ENCODE measurements at places on chromosomes 13 and 19.

DNA sequence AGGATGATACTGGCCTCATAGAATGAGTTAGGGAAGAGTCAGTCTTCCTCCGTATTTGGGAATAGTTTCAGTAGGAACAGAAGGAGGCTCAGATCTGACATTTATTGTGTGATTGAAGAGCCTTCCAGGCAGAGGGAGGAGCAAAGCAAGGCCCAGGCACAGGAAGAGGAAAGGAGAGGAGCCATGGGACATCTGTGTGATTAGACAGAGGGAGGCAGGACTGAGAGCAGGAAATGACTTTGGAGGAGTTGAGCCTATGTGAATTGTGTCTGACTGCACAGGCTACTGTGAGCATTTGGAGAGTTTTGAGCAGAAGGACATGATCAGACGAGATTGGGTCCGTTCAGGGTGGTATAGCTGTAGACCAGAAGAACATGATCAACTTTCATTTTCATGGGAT is 8.5 kb downstream of the SIGLEC7 start:
- DNase-seq: no peak

DNA sequence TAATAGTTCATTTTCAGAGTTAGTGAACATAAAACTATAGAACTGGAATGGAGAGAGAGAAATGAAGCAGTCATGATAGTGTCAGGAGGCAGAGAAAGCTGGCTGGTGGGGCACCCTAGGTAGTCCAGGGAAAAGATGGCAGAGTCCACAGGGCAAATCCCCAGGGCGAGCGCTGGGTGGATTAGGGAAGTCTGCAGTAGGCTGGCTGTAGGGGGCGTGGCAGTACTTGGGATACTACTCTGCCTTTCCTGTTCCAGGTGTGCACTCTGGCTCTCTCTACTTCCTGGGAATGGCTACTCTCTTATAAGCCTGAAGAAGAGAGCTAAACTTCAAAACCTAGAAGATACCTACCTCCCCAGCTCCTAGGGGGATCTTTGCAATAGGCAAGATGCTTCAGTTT is 232.9 kb upstream of the SLC10A2 start:
- no peak for DNase-seq

DNA sequence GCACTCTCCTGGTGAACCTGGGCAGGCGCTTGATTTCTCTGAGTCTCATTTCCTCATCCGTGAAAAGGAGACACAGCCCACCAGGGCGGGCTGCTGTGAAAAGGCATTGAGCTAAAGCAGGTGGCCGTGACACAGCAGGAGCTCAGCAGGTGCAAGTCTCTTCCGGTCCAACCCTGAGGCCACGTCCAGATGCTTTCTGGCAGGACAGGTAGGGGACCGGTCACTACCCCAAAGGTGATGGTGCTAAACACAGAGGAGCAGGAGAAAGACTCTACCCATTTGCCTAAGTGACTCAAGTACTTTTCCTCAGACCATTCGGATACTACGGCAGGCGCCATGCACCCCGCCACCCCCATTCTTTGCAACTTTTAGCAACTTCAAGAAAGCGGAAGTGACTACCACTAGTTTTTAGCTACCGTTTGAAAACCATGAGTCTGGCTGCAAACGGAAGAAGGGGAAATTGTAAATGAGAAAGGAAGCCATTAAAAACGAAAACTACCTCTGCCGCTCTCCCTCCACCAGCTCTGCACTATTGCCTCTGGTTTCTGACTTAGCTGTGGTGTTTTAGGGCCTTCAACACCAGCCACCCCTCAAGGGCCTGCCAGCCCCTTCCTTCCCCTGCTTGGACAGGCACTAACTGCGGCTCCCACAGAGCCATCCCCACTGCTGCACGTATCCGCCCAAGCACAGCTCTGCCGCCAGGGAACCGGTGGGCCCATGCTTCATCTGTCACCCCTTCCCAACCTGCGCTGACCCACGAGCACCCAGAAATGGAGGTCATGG is 4.8 kb downstream of the PPP6R1 start:
- peak; percentile 45 for DNase-seq

DNA sequence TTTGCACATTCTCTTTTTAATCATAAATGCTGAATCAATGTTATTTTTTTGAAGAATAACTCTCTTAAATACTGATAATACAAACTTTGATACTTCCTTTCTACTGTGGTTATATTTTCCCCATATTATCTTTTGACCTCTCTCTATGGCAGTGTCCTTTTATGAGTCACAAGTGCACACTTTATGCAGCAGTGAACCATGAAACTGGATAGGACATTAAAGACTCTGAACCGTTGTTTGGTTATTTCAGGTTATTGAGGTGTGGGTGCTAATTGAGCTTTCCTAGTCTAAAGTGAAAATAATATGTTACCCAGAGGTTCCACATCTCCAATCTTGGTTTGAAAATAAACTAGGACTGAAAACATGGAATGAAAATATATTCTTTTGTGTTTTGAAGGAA is 71.4 kb downstream of the DGKH start:
- DNase-seq: no peak

DNA sequence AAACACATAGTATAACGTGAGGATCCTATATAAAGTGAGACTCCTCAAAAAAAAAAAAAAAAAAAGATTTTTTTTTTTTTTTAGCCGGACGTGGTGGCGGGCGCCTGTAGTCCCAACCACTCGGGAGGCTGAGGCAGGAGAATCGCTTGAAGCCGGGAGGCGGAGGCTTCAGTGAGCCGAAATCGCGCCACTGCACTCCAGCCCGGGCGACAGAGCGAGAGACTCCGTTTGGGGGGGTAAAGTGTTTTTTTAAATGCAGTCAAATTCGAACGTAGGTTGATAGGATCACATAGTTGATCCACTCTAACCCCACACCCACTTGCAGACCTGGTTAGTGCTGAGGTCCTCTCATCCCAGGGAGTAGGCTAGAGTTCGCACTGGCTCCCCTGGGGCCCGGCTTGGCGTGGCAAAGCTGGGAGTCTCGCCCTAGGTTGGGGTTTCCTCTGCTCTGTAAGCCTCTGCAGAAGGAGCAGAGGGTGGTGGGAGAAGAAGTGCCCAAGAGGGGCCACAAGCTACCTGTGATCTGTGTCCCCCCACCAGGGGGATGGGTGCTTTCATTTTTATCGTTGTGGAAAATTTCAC is 6.5 kb downstream of the RNF225 start:
- peak; percentile 24 for DNase-seq

DNA sequence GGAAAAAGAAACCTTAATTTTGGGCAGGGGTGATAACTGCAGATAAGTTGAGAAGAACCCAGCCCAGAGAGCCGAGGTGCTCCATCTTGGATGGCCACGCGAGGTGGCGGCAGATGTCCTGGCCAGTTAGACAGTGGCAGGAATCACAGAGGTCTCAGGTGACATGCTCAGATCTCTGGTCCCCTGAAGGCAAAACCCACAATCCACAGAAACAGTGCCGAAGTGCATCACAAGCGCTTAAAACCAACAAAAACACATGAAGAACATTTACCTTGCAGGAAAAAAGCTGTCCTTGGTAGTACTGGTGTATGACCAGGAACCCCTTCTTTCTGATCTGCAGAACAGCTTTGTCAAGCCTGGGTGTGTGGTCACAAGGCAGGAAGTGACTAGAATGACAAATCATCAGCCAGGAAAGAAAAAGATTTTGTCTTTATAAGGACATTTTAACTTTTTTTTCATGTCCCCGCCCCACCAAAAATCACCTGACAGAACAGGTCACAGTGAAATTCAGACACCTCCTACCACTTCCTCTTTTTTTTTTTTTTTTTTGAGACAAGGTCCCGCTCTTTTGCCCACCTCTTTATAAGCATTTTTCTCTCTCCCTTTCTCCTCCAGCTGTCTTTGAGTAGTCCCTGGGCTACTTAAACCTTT is at the start of gene LCP1:
LCP1 (minus strand) TSS at position 338 of the 651 bp plus-strand sequence. CDS start 22,515 bp downstream, outside the sequence.
- peak; percentile 75 for DNase-seq

DNA sequence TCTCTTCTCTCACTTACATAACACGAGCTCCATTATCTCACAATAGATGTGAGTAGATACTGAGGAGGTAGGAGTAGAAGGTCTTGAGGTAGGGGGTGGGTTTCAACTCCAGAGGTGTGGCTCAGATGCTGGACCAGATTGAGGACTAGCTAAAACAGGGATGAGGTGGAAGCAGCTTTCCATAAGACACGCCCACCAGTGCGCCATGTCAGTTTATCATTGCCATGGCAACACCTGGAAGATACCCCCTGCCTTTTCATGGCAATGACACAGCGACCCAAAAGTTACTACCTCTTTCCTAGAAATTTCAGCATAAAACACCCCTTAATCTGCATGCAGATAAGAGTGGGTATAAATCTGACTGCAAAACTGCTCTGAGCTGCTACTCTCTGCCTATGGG is 44.1 kb downstream of the KCTD15 start:
- DNase-seq: no peak

GRCh38 chr13:36302289-36302688 is 4.7 kb upstream of the CCDC169 start:
- DNase-seq: no peak

GRCh38 chr19:47608969-47609905 is at the start of gene BICRA:
TSS of gene BICRA (plus strand) at chr19:47609134. CDS start at chr19:47673575, 64,441 bp downstream.
- DNase-seq: peak; percentile 87

- DNase-seq: no peak
Measured at GRCh38 chr13:20239748-20240147, 7.6 kb upstream of the GJB6 start.

DNA sequence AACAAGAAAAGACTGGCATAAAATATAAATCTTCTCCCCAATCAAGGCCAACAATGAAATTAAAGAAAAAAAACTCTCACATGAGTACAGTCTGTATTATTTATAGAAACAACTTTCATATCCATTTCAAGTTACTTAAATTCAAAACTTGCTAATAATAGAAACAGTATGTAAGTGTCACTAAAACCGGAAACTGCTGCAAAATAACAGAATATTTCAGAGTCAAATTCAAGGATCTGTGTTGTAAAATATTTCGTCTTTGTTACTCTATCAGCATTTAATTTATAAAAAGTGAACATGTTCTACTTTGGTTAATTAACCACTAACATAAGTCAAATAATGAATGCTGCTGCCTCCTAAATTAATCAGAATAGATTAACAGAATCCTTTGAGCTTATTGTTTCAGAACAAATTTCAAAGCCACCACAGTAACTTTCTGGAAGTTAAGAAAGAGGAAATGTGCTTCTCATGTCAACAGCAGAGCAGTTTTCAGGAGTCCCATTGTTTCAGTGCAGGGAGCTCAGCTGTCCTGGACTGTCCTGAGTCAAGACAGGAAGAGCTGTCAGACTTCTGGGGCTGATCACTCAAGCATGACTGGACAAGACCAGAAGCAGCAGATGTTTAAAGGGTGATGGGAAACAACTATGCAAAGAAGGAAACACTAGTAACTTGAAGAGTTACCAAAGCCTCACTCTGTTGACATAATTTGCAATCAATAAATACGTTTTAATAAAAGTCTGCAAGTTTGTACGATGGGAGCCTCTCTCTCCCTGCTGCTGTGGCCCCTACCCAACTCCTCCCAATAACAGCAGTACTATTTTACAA is 76.9 kb downstream of the FOXO1 start:
- DNase-seq: no peak

GRCh38 chr13:94550062-94550738 is 45.8 kb downstream of the TGDS start:
- DNase-seq: no peak

- DNase-seq: peak; percentile 37
Measured at GRCh38 chr13:75512253-75512652, 25.4 kb downstream of the COMMD6 start.

DNA sequence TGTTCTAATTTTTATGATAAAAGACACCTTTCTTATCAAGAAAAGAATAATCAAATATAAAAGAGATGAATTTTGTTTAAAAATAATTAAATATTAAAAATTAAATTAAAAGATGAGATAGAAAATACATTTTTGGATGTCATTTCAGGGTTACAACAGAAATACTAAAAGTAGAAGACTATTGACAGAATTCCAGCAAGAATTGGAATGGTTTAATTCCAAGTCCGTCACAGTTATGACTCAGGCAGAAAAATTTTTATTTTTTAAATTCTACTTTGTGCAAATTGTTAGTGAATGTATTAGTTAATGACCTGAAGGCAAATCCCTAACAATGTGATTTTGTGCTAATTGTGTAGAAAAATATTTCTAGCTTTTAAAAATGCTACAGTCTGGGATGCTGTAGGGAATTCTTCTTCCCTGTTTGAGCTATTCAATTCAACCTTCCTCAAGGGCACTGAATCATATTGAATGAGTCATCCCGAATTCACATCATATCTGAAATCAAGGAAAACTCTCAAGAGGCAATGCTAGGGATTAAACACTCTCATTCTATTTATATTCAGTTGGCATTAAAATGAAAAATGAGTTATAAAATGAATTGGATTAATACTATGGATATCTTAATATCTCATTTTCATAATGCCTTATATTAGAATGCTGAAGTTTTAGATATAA is 633.5 kb upstream of the ATXN8OS start:
- DNase-seq: no peak

DNA sequence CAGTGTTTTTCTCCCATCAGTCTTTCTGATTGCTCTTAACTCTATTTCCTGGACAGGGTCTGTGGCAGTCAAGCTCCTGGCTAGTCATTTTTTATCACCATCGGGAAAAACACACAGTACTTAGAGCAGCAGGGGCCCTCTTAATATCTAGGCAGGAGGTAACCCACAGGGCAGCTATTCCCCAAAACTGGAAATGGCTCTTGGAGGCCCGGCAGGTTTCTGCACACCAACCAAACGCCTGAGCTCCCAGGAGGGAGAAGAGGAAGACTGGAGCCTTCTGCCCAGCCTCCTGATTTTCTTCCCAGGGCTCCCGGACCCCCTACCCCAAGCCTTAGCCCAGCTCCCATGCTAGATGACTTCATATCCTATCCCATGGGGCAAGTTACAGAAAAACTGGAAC is 49.3 kb upstream of the VSTM2B start:
- no peak for DNase-seq

DNA sequence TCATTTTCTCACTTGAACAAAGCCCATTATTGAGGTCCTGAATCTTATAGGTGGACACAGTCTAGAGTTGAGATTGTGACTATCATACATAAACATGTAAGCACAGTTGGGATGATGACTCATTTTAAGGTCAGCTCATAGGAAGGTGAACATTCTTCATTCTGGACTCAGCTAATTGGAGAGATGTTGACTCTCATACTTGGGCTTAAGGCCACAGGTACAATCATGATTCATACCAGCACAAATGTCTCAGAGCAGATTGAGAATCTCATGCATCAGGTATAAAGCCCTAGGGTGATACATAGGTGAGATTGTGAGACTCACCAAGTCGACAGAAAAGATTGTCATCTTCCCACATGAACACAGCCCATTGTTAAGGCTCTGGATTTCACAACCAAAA is 62.3 kb upstream of the ZNF724 start:
- DNase-seq: no peak

- no peak for DNase-seq
Measured at GRCh38 chr13:43905435-43906031, 25.8 kb downstream of the LACC1 start.

DNA sequence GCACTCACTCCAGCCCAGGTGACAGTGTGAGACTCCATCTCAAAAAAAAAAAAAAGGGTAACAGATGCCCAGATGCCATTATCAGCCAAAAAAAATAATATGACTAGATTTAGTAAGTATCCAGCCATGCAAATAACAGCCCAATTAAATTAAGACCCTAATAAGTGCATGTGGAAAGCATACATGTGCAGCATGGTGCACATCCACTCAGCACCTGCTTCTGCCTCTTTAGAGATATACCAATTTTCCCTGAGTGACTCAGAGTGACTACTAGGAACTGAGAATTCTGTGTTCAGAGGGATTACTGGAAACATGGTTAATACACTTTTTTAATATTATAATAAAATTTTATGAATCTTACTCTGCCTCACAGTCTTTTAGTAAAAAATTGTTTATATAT is 29.8 kb upstream of the ZNF675 start:
- no peak for DNase-seq

GRCh38 chr19:48770734-48771472 is 15.6 kb downstream of the FGF21 start:
- DNase-seq: no peak

Data from stomach (tissue), 19 donors.